ENCODE measurements at places on chromosomes 16 and 17.

- DNase-seq = no peak
These were observed 28.3 kb downstream of the ZNF276 start for GRCh38 chr16:89749637-89750036.

GRCh38 chr17:83137523-83137922 is 58.1 kb downstream of the METRNL start:
- DNase-seq = no peak

DNA sequence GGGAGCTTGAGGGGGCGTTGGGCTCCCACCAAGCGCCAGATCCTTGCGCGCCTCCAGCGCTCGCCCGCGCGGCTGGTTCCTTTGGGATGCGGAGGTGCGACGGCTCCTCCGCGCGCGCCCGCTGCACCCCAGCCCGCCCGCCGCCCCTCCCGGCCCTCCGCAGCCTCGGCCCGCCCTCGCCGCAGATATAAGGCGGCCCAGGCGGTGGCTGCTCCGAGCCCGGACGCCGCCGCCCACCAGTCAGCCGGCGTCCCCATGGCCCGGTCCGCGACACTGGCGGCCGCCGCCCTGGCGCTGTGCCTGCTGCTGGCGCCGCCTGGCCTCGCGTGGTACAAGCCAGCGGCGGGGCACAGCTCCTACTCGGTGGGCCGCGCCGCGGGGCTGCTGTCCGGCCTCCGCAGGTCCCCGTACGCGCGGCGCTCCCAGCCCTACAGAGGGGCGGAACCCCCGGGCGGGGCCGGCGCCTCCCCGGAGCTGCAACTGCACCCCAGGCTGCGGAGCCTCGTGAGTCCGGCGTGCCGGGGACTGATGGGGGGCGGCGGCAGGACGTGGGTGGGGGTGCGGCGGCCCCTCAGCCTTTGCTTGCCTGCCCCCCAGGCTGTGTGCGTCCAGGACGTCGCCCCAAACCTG is at the start of gene NPB:
TSS of gene NPB (plus strand) at position 216 of the 630 bp plus-strand sequence. CDS start at position 256, 40 bp downstream.
- DNase-seq = no peak

GRCh38 chr17:49995055-49995738 is at the start of gene DLX3:
Gene DLX3 (minus strand): TSS chr17:49995224. CDS start chr17:49994998, 226 bp downstream.
- DNase-seq = no peak

- no peak for DNase-seq
These were observed 1.9 kb upstream of the MLLT6 start for GRCh38 chr17:38702916-38703741.

GRCh38 chr17:33137426-33137825 is 145.8 kb downstream of the SPACA3 start:
- DNase-seq = no peak

GRCh38 chr17:41581366-41582060 is 5.2 kb downstream of the KRT14 start:
- DNase-seq = no peak

DNA sequence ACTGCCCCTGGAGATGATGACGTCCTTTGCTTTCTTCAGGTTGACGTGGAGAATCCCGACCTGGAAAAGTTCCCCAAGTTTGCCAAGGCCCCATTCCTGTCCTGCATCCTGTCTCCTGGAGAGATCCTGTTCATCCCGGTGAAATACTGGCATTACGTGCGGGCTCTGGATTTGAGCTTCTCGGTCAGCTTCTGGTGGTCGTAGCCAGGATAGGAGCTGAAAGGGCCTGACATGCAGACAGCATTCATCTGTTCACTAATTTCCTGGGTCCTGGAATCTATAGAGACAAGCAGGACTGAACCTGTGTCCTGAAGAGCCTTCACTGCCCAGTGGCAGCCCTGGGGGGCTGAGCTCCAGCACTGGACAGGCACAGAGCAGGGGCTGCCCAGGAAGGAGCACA is 17.2 kb downstream of the KDM8 start:
- DNase-seq = no peak

Measured in activated T-helper 1 cell treated with anti-CD3 and anti-CD28 coated beads, Interleukin-2, amount 50 U/mL, for 16 hours (primary cell).